ENCODE measurements at places on chromosomes 5 and 9.

GRCh38 chr5:76755779-76756637, 40.1 kb downstream of the F2R start:
- DNase-seq, result no peak

DNA sequence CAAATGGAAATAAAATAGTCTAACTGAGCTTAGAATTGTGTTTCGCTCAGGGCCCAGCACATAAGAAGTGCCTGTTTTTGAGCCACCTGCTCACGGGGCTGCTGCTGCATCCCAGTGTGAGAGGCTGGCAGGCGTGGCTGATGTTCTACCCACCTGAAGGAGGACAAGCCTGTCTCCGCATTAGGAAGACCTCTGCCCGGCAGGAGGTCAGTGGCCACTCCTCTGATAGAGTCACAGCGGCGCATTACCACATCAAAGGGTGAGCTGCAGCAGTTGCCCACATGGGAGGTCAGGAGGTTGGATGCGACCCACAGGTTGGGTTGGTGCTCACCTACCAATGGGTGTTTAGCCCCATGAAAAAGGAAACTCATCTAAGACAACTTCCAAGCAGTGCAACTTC, 3.7 kb upstream of the SLC6A7 start:
- no peak for DNase-seq

GRCh38 chr9:81032030-81032572, 657.2 kb downstream of the TLE1 start:
- DNase-seq, result no peak

DNA sequence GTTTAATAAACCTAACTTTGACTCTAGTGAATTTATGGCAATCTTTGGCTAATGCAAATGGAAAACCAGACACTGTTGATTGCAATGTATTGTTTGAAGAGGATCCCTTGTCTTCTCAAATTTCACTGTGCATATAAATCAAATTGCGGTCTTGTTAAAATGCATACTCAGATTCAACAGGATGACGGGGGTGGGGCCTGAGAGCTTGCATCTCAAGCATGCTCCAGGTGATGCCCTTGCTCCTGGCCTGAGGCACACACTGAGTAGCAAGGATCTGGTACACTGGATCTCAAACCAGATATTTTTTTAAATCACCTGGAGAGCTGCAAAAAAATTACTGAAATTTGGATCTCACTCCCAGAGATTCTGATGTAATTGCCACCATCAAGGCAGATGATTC, 463.7 kb downstream of the DNAH5 start:
- no peak for DNase-seq

DNA sequence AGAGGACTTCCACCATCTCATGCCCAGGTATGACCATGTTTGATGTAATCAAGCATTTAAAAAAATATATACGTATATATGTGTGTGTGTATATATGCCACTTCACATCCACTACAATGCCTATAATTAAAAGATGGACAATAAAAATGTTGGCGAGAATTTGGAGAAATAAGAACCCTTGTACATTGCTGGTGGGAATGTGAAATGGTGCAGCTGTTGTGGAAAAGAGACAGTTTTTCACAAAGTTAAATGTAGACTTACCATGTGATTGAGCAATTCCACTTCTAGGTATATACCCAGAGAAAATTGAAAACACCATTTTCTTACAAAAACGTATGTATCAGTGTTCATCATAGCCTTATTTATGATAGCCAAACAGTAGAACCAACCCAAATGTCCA, 229.2 kb upstream of the WWC1 start:
- no peak for DNase-seq

Data from stimulated activated CD4-positive, alpha-beta T cell treated with anti-CD3 and anti-CD28 coated beads, Interleukin-12 subunit alpha, Interleukin-12 subunit beta, amount 100 ng/mL, for 24 hours (primary cell).